NCI-H1048 (cell line): ENCODE measurements at places on chromosomes 5 and 9.

GRCh38 chr9:124475158-124475867 lies 25.1 kb downstream of the ADGRD2 start:
- no peak for DNase-seq

DNA sequence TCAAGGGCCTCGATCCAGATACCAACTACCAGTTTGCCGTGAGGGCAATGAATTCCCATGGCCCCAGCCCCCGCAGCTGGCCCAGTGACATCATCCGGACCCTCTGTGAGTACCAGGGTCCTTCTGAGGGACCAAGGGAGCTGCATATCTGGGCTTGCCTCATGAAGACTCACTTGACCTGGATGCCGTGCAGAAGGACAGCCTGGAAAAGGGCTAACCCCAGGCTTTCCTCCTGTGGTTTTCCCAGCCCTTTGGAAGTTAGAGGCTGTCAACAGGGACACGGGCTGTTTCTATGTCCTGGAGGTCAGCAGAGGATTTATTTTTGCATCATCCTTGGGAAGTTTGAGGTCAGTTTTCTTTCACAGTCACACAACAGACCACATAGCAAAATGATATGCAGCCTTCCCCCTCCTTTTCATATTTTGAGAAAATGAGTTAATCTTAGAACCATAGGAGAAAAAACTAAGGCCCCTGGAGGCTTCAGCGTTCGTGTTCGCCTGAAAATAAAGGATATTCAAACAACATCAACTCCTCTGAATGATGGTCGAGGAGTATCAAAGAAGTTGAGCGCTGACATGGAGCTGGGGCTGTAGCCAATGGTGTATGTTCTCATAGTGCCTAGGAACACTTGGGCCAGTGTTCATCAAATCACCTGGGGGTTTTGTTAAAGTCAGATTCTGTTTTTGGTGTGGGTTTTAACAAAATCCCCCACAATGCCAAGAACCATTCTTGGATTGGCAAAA lies 112.2 kb downstream of the EGFLAM start:
- no peak for DNase-seq

- no peak for DNase-seq
Observed at GRCh38 chr9:93792358-93792757, 162.8 kb downstream of the BARX1 start.

DNA sequence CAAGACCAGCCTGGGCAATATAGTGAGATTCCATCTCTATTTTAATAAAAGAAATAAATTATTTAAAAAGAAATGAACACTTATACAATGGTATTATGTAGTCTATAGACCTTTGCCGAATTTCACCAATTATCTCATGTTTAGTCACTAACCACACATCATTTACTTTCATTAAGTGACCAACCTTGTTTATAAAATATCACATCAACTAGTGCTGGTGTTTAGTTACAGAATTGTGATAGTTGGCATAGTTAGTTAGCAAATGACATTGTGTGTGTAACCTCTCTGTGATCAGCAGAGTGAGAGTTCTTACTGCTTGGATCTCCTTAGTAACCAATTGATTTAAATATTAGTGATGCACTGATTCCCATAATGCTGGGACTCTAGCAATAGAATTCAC lies 71.8 kb downstream of the PRR16 start:
- no peak for DNase-seq

DNA sequence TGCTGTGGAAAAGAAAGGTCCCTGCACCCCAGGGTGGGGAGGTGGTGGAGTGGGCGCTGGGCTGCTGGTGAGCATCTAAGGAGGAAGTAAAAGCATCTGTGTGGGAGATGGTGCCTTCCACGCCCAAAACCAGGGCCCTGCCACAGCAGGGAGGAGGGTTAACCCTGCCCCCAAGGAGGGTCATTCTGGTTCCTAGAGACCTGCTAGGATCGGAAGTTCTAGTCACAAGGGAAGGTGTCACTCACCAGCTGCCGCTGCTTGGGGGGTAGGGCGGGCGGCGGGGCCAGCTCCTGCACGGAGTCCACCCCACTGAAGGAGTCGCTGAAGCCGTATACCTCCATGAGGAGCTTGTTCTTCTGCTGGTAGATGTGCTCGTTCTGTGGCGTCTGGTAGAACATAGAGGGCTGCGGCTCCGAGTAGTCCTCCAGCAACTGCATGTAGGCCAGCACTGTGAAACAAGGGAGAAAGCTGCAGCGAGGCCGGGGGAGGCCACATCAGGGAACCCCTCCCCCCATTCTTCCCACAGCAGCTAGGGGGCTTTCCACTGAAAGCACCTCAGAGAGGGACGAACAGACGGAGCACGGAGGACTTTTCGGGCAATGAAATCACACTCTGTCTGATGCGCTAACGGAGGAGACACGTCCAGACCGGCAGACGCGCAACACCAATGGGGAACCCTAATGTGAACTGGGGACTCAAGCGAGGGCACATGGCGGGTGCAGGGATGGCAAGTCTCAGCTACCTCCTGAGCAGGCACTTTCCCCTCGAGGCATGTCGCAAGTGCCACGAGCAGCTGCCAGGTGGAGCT lies 76.4 kb downstream of the PRRT1B start:
- no peak for DNase-seq

DNA sequence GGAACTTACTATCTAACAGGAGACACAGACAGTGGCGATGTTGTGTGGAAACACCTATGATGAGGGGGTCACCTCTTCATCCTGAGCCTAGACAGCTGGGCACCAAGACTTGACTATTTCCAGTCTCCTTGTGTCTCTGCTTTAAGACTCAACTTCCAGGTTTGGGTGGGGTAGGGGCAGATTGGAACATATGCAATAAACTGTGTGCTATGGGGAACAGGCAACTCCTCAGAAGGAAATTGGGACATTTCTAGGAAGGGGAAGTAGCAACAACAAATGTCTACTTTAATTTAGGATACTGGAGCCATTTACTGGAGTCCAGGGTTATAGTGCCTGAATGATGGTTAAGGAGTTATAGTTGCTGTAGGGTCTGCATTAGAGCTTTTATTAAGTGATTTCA lies 57.3 kb downstream of the FGF18 start:
- no peak for DNase-seq

- no peak for DNase-seq
Observed at GRCh38 chr5:72301557-72301956, 18.5 kb downstream of the MRPS27 start.

- no peak for DNase-seq
Observed at GRCh38 chr5:111863801-111864200, 106.8 kb upstream of the NREP start.

- no peak for DNase-seq
Observed at GRCh38 chr5:172451771-172452197, 2.5 kb downstream of the SH3PXD2B start.

DNA sequence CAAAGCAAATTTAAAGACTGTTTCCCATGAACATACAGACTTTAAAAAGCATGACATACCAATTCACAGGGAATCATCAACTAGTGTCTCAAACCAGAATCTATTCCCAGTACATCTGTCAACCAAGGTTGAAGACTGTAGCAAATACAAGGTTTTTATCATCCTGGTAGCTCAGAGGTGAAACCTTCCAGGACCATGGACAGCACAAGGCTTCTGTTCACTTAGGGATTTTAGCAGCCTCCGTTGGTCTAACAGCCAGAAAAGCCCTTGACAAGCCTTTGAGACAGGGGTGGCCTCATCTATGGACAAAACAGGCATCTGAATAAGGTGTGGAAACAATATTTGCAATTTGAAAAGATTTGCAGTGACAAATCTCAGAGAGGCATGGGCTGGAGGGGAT lies 119.0 kb downstream of the TRIM32 start:
- DNase-seq: no peak

GRCh38 chr9:134321946-134322741 lies 4.1 kb upstream of the RXRA start:
- no peak for DNase-seq

GRCh38 chr5:80059354-80059980 lies 24.3 kb downstream of the THBS4 start:
- DNase-seq: no peak

GRCh38 chr5:74865256-74865803 lies 857 bp downstream of the FAM169A start:
- no peak for DNase-seq

- DNase-seq: no peak
Observed at GRCh38 chr9:130929571-130930038, 9.4 kb downstream of the FIBCD1 start.

DNA sequence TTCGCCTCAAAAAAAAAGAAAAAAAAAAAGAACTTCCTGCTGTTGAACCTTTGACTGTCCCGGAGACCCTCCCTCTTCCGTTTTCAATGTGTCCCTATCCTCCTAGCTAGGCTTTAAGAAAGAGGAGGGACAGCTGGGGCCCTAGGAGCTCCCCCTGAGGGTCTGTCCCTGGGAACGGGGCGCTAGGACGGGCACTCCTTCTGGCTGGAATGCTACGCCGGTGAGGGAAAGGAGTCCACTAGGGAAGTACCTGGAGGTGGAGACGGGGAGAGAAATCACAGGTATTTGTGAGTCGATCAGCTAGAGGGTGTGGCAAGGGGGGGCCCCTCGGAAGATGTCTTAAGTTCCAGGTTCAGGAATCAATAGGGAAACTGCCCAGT lies 4.6 kb downstream of the SIT1 start:
- no peak for DNase-seq

GRCh38 chr9:27561685-27562084 lies 11.6 kb downstream of the C9orf72 start:
- no peak for DNase-seq

DNA sequence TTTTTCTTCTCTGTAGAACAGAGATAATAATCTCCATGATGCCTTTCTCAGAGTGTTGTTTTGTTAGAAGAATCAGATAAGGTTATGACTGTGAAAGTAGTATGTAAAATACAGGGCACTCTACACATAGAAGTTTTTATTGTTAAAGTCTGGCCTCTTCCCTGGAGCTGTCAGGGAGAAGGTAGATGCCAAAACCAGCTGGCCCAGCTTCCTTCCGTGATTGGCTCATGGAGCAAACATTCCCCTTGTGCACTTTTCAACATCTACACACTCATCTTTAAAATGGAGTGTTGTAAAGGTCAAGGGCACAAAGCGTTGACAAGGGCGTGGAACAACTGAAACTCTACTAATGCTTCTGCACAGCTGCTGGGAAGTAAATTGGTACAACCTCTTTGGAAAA lies 7.4 kb upstream of the RNF183 start:
- DNase-seq: no peak
